Activated T-helper 1 cell treated with anti-CD3 and anti-CD28 coated beads, Interleukin-12 subunit alpha, Interleukin-12 subunit beta, Interleukin-2, Interleukin-4 antibody, amounts not matched to agents 30 ng/mL and 10 ng/mL and 1 ng/mL, durations not matched to agents 14 hours and 24 hours and 36 hours (primary cell): ENCODE measurements at places on chromosomes 2 and 18. TPM values are rescaled to one million over a fixed set of nuclear protein-coding genes. Genes with fewer than 3 reads are reported as not detected.

AGBL5 gene
- 12.3 and 13.8 TPM in 2 replicates for total RNA-seq

ELOA2 gene
- total RNA-seq: not detected in 2 replicates

IL1RN gene
- total RNA-seq: 4.2 and 4.7 TPM in 2 replicates

C1QL2 gene
- not detected in 2 replicates for total RNA-seq

BMP10 gene
- total RNA-seq: not detected in 2 replicates

NXPH2 gene
- total RNA-seq: not detected in 2 replicates

SLC4A3 gene
- total RNA-seq: 0.17 TPM in 1 of 2 replicates, not detected in the other

DNER gene
- total RNA-seq: not detected in 2 replicates

KCNG2 gene
- total RNA-seq: not detected in 2 replicates

CHRNG gene
- total RNA-seq: not detected in 2 replicates

RAX gene
- not detected in 2 replicates for total RNA-seq

LHCGR gene
- not detected in 2 replicates for total RNA-seq

PLB1 gene
- 0.75 and 1.2 TPM in 2 replicates for total RNA-seq

DNA sequence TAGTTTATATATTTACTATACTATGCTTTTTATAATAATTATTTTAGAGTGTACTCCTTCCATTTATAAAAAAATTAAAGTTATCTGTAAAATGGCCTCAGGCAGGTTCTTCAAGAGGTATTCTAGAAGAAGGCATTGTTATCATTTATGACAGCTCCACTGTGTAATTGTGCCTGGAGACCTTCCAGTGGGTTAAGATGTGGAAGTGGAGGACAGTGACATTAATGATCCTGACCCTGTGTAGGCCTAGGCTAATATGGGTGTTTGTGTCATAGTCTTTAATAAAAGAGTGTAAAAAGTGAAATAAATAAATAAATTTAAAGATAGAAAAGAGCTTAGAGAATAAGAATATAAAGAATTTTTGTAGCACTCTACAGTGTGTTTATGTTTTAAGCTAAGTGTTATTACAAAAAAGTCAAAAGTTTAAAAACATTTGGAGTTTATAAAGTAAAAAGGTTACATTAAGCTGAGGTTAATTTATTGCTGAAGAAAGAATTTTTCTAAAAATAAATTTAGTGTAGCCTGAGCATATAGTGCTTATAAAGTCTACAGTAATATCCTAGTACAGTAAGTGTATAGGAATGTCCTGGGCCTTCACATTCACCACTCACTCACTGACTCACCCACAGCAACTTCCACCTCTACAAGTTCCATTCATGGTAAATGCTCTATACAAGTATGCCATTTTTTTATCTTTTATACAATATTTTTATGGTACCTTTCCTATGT lies 190.0 kb upstream of the SESTD1 start:
- no peak for DNase-seq

DNA sequence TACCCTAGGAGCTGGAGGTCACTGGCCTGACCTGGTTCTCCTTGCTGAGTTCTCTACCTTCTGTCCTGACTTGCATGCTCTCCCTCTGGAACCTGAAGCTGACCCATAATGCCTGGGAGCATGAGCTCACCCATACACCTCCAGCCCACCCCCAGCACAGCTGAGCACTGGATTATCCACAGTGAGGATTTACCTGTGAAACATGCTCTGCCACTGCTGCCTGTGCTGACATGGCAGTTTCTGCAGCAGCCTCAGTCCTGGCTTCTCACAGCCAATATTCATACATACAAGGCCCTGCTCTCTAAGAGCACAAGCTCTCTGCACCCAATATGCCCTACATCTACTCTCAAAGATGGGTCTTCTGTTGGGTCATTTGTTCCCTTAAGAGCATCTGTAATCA lies 5.0 kb downstream of the CXCR2 start:
- DNase-seq: no peak

- DNase-seq: no peak
Observed at GRCh38 chr18:32381761-32382160, 88.9 kb downstream of the GAREM1 start.

- no peak for DNase-seq
Observed at GRCh38 chr2:238927746-238928519, 80.0 kb downstream of the TWIST2 start.

DNA sequence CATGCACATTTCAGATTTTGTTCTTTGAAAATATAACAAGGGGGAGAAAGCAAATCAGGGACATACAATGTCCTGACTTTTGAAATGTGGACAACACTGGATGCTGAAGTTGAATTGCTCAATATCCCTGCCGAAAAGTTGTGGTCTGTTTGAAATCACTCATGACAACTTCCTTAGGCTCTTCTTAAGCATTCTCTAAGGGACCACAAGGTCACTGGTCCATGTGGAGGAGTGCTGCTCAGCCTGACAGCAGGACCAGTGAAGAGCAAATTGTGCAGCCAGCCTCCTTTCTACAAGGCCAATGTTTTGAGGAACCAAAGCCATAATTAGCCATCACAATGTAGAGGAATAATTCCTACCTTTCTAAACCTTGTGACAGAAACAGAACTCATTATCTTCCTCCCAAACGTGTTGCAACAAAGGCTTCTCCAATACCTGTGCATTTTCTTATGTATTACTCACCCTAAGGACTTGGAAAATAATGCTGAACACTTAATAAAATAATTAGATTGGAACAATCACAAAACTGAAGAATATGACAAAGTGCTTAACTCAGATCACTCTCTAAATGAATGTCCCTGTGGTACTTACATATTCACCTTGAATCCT lies 1477.6 kb upstream of the NXPH2 start:
- DNase-seq: no peak

GRCh38 chr2:213846856-213847255 lies 562.6 kb downstream of the SPAG16 start:
- DNase-seq: no peak

- DNase-seq: no peak
Observed at GRCh38 chr18:38450876-38451275, 885.3 kb upstream of the CELF4 start.

DNA sequence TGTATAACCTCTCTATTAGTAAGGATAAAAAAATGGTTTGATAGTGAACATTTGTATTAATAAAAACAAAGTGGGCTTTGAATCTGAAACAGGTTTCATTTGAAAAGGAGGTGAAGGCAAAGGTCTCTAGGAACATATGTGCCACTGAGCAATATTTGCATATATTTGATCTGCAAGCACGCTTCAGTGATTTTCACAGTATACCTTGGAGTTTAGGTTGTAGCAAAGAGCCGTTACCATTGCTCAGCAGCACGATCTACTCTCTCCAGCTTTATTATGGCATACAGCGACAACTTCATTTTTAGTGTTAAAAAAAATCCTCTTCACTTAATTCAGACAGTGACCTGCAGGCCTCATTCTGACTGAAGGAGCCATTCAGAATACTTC lies 75.8 kb upstream of the ZEB2 start:
- DNase-seq: no peak

DNA sequence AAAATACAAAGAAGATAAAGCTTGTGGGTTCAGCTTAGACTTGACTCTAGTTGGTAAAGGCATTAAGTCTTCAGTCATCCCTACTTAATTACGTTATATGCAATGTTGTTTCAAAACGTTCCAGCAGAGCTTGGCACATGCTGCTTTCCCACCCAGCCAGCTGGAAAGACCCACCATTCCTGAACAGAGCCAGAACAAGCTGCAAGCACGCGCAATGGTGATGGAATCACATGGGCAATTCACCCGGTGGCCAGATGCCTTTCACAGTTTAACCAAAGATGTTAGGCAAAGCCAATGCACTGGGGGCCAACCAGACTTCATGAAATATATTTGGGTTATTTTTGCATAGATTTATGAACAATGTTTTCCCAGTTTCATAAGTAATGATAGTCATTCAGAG lies 123.4 kb upstream of the CDH20 start:
- no peak for DNase-seq

DNA sequence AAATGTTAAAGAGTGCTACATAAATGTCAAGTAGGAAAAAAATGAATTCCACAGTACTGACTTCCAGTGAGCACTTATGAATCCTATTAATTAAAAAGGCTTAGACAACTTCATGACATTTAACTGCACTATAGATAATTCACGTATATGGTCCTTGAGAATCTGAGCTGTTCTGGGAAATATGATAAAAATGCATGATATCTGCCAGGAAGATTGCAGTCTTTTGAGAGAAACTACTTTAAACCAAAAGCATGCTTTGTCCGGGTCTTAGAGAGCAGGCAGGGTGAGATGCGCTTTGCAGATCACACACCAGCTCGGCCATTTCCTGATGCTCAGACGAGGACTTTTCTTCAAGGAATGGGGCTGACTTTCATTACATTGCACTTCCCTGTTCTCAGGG lies 42.6 kb downstream of the CMPK2 start:
- no peak for DNase-seq

DNA sequence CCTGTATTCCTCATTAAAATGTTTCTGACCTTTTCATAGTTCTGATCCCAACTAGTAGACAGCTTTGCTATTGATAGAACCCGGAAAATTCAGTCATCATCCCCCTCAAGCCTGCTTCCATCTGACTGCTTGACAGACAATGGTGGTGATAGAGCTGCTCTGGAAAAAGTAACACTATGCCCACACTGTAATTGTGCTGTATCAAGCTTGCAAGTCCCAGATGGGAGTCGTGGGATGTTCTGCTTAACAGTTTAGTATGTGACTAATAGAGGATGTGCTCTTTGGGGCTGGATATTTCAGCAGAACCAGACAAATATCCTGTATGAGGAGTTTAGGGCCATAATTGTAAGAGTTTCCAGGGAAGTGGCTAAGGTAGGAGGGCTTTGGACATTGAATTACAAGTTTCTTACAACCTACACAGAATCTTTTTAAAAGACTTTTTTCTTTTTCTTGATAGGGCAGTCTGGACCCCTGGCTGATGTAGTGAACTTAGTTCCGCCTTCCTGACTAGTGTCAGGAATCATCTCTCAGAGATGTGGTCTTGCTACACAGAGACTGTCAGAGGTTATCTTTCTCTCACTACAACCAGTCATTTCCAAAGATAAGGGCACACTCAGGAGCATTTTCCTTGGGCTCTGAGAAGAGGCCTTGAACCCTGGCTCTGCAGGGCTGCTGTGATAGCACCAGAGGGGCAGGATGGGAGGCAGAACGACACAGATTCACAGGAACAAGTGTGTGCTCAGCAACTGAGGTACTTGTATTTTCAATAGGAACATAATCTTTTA lies 158.0 kb upstream of the RBMS1 start:
- no peak for DNase-seq

- DNase-seq: no peak
Observed at GRCh38 chr2:194380011-194380410, 1277.0 kb upstream of the SLC39A10 start.

DNA sequence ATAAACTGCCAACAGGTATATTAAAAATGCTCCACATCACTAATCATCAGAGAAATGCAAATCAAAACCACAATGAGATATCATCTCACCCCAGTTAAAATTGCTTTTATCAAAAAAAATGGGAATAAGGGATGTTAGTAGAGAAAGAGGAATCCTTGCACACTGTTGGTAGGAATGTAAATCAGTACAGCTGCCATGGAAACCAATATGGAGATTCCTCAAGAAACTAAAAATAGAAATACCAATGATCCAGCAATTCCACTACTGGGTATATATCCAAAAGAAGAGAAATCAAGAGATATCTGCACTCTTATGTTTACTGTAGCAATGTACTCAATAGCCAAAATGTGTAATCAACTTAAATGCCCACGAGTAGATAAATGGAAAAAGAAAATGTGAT lies 40.6 kb downstream of the ZRANB3 start:
- DNase-seq: no peak

- no peak for DNase-seq
Observed at GRCh38 chr2:162085090-162085891, 11.3 kb upstream of the DPP4 start.

DNA sequence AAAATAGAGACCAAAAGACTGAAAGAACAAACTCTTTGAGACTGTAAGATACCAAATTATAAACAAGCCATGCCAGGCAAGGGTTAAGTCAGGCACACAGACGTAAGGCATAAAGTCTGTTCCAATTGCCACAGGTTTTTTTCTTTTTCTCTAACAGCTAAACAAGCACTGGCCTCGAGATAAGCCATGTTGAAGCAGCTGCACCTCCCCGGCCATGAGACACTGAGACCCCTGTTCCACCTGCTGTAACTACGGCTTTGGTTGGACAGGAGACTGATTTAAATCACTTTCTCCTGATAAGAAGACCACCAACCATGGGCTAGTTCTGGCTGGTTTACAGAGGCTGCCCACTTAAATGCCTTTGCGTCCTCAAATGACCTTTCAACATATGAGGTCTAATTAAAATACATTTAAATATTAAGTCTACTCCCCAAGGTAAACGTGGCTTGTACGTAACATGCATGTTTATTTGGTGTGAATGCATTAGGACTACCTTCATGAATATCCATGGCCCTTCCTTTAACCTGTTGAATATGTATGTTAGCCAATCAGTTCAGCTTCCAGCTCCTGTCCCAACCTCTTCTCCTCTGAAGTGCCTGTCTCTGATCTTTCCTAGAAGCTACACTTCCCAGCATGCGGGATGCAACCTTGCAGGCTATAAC lies 117.2 kb downstream of the CMPK2 start:
- DNase-seq: no peak

DNA sequence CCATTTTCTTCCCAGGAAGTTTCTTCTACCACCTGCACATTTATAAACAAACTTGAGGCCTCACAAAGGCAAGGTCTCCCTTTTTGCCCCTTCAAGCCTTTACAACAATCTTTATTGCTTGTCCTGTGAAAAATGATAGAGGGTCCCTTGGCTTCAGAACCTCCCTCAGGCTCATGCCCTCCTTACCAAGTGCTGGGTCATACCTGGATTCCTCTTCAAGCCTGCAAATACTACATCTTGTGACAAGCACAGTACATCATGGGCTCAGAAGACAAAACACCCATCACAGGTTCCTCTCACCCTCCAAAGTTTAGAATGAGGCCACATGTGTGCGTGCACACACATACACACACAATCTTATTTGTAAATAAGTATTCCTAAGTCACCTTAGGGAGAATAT lies 9.1 kb downstream of the CAPN14 start:
- no peak for DNase-seq

DNA sequence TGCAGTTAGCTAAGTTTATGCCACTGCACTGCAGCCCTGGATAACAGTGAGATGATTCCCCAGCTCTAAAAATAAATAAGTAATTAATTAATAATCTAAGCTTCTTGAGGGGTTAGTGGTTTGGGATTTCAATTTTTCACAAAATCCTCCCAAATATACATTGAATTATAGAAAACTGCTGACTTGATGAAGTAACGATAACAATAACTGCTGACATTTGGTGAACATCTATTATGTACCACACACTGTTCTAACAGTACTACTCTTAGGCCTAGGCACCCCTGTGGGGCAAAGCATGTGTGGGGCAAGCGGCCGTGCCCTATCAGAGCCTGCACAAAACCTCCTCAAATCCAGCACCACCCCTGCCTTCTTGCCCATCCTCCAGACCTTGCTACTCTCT lies 245.8 kb upstream of the EPHA4 start:
- DNase-seq: no peak
